Renal cortex interstitium (tissue), 15 donors: ENCODE measurements at places on chromosomes 2 and 18.

DNA sequence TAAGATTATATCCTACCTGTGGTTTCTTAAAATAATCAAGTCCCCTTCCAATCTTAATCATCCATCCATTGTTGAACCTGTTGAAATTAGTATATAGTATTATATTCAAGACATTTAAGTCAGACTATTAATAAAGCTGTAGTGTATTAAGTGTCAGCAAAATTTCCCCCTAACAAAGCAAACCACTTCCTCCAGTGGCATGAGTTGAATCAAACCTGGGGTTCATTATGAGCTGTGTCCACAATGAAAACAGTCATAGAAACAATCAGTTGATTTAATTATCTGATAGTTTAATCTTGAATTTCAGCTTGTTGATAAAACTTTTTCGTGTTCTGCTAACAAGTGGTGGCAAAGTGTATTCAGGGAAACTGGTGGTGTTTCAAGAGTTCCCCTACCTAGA lies 11.3 kb downstream of the MITD1 start:
- DNase-seq: no peak

GRCh38 chr2:239158641-239159475 lies 242.0 kb downstream of the HDAC4 start:
- no peak for DNase-seq

DNA sequence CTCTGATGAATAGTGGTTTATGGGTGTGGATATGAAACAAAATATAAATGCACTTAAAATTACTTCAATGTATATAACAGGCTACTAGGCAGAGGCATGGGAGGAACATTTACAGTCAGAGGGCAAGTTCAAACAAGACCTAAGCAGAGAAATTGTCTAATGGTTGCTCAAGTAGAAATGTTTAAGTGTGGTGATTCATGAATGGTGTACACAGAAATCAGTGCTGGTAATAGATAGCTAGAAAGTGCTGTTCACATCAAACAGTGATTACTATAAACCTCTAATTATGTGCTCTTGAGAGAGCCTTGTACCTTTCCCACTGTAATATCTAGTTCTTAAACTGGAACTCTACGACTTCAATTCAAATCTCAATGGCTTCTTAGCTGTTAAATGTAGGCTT lies 485.1 kb downstream of the NRXN1 start:
- DNase-seq: no peak

GRCh38 chr2:124623560-124623959 lies 598.5 kb downstream of the CNTNAP5 start:
- no peak for DNase-seq

GRCh38 chr2:171086352-171087290 lies 74.1 kb downstream of the TLK1 start:
- peak; percentile 34 for DNase-seq

DNA sequence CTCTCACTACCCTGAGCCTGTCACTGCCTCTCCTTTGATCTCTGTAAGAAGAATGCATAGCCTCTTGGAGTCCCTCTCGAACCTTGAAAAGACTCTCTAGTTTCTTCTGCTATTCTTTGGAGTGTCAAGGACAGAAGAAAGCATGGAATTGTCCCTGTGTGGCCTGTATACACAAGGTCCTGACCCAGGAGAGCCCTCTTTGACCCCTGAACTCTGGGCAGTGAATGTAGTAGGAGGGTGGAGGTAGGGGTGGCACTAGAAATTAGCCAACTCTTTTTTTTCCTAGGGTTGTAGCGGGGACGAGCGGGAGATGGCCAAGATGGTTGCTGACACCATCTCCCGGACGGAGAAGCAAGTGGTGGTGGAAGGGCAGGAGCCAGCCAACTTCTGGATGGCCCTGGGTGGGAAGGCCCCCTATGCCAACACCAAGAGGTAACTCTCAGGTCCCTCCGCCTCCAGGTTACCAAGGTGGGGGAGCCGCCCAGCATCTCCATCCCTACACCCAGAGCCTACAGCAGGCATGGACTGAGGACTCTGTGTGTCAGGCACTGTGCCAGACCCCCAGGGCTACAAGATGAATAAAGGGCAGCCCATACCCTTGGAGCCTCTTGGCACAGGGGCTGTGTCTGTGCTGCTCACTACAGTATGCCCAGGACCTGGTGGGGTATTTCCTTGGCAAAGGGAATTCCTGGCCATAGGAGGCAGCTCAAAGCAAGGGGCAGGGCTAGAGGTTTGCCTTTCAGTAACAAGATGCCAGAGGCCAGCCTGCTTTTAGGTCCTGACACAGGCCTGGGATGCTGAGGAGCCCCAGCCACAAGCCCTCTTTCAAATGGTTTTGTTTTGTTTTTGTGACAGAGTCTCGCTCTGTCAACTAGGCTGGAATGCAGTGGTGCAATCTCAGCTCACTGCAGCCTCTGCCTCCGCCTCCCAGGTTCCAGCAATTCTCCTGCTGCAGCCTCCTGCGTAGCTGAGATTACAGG lies 16.4 kb downstream of the VIL1 start:
- DNase-seq: no peak

- DNase-seq: no peak
Measured at GRCh38 chr2:37773371-37774130, 102.1 kb upstream of the CDC42EP3 start.

DNA sequence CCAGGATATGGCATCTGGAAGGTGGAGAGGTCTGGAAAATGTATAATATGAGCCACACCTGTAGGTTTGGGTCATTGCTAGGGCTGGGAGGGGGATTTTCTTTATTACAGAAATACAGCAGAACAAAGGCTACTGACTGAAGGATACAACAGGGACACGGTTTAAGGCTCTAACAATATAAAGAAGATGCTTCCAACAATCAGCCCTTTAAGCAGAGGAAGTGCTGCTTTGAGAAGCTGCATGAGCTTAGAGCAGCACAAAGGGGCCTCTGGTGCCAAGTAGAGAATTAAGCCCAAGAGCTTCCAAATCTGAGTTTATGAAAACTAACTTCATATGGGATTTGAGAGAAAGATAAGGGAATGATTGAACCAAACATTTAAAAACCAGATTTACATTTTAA lies 174.5 kb upstream of the RMP24 start:
- DNase-seq: no peak

DNA sequence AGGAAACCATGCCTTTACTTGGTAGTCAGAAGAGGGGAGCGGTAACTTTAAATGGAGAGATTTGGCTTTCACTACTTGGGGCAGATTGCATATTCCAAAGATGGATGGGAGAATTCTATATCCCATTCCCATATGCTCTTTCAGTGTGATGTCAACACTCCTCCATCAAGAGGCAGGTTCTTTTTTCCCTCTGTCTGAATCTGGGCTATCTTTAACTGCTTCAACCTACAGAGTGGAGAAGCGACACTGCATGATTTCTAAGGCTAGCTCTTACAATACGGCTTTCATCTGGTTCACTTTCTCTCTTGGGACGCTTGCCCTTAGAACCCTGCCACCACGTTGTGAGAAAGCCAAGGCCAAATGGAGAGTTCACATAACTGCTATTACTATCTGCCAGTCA lies 34.4 kb downstream of the SKA1 start:
- no peak for DNase-seq

DNA sequence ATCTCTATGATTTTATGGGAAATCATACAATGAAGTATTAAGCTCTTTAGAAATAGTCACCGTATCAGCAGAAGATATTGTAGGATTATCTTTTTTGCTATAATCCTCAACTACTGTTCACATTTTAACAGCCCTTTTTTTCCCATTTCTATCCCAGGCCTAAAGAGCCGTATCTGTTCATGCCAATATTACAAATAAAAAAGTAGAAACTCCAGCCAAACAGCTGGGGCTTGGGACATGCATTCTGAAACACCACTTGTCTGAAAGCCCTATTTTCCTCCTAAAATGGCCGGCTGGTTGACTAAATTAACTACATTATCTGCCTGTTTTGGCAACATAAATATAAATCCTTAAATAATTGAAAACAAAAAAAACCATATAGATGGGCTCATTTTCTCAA lies 477.8 kb downstream of the CDH2 start:
- no peak for DNase-seq

- no peak for DNase-seq
Measured at GRCh38 chr2:135169900-135170753, 118.0 kb downstream of the RAB3GAP1 start.

- DNase-seq: no peak
Measured at GRCh38 chr18:12041561-12041960, 52.1 kb upstream of the ANKRD62 start.

- no peak for DNase-seq
Measured at GRCh38 chr18:24031916-24032315, 17.4 kb downstream of the TTC39C start.

- no peak for DNase-seq
Measured at GRCh38 chr2:10873790-10874437, 37.8 kb upstream of the KCNF1 start.

DNA sequence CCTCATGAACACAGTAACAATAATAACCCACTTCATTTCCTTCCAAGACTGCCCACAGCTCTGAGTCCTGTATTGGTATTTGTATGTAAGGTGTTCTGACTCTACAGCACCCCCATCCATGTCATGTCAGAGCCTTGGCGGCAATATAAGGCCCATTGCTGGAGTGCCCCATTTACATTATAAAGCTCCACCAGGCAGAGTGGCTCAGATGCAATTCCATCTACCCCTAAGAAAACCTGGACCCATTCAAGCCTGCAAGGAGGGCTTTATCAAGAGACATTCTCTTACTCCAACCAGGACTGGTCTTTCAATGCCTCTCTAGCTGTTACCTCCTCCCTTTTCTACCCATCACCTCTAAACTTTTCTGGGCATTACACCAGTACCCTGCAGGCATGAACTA lies 101.6 kb downstream of the ANTXR1 start:
- DNase-seq: no peak

DNA sequence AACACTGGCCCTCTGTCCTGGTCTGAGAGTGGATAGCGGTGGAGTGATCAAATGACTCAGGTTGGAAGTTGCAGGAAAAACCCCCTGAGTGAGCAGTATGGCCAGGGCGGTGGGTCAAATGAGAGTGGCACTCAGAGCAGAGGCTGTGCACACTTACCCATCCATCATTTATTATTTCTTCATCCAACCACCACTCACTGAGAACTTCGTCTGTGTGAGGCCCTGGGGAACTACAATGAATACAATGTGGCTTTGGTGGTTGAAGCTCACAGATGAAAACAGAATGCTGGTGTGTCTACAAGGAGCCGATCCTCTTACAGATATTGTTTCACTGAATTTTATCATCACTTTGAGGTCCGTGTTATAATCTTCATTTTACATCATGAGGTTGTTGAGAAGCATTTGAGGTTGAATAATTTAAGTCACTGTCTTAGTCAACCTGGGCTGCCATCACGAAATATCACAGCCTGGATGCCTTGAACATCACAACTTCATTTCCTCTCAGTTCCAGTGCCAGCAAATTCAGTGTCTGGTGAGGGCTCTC lies 73.4 kb upstream of the ID2 start:
- no peak for DNase-seq

GRCh38 chr18:275486-275885 lies 7.6 kb upstream of the THOC1 start:
- DNase-seq: no peak

DNA sequence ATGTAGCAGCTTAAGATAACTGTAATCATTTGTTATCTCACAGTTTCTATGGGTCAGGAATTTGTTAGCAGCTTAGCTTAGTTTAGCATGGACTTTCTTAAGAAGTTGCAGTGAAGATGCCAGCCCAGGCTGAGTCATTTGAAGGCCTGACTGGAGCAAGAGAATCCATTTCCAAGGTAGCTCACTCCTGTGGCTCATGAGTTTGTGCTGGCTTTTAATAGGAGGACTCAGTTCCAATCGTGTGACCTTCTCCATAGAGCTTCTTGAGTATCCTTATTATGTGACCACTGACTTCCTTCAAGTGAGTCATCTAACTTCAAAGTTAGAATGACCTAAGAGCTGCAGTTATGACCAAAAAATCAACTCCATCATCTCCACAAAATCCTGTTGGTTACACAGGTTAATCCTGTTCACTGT lies 1.4 kb downstream of the GPATCH11 start:
- DNase-seq: no peak

DNA sequence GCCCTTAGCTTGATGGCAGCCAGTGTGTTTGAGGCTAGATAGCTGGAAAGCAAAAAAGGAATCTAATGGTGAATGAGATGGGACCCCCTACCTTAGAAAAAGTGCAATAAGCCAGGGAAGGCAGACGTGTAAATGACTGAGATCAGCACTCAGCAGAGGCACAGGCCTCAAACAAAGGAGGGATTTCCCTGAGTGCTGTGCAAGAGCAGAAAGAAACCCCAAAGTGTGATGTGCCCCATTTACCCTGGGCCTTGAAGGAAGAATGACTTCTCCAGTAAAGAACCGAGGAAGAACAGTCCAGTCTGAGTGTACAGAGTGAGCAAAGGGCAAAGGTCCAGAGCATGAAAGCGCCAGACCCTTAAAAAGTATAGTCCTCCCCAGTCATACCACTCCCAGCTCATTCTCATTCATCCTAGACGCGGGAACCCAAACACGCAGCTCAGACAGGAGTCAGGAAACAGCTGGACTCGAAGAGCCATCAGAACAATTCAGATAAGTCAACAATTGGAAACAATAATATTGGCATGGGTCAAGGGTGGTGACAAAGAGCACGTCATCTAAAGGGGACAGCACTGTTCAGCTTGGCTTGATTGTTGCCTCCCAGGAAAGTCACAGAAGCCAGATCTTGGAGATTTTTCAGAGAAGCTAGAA lies 121.7 kb downstream of the INO80D start:
- no peak for DNase-seq

DNA sequence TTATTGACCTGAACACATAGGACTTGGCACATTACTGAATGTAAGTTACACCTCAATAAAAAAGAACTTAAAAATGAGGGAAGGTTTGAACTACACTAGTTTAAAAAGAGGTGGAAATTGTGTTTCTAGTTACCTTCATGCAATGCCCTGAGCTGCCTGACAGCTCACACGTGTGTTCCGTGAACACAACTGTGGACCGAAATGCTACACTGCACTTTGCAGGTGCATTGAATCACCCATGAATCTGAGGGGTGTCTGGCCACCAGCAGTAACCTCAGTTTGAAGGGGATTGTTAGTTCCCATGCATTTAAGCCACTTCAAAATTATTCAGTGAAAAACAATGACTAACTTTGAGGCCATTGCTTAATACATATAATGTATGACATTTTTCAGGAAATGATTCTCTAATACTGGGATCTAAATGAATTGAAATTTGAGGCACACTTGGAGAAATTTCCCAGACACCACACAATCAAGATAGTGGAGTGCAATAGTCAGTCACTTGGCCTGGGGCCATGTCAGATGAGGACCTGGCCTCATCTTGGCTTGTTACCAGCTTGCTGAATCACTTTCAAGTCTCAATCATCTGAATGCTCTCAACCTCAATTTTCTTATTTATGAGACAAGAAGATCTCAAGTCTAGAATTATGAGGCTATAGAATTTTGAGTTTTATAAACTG lies 59.3 kb downstream of the MYL12B start:
- no peak for DNase-seq

GRCh38 chr2:154692927-154693326 lies 5.6 kb upstream of the KCNJ3 start:
- no peak for DNase-seq
